Naive thymus-derived CD8-positive, alpha-beta T cell (primary cell): ENCODE measurements at places on chromosomes 7 and 10.

GRCh38 chr7:99092064-99092720, 51.7 kb downstream of the SMURF1 start:
- peaks cover 20% of the 10 kb centered on the region for H3K4me1 ChIP-seq
- peaks cover 6% of the 10 kb centered on the region for H3K36me3 ChIP-seq
- H3K27ac ChIP-seq: no peak overlapping the region
- H3K27me3 ChIP-seq: no peaks in the 10 kb centered on the region
- DNase-seq: no peak

GRCh38 chr10:73253225-73253555, 746 bp upstream of the MRPS16 start:
- no peaks in the 10 kb centered on the region for H3K27me3 ChIP-seq
- peak overlapping the region; percentile 99 for H3K4me3 ChIP-seq
- H3K27ac ChIP-seq: peak overlapping the region; percentile 93
- H3K36me3 ChIP-seq: no peaks in the 10 kb centered on the region
- peaks cover 6% of the 10 kb centered on the region for H3K4me1 ChIP-seq

GRCh38 chr10:91210435-91210834, 10.0 kb upstream of the PCGF5 start:
- DNase-seq: peak; percentile 27
- peaks cover 63% of the 10 kb centered on the region for H3K4me1 ChIP-seq
- H3K27me3 ChIP-seq: no peaks in the 10 kb centered on the region

- H3K4me1 ChIP-seq: no peaks in the 10 kb centered on the region
- H3K4me3 ChIP-seq: no peak overlapping the region
- H3K36me3 ChIP-seq: no peaks in the 10 kb centered on the region
- H3K27ac ChIP-seq: no peak overlapping the region
- H3K27me3 ChIP-seq: peaks cover 4% of the 10 kb centered on the region
Observed at GRCh38 chr10:124339119-124340032, 79.3 kb downstream of the OAT start.

DNA sequence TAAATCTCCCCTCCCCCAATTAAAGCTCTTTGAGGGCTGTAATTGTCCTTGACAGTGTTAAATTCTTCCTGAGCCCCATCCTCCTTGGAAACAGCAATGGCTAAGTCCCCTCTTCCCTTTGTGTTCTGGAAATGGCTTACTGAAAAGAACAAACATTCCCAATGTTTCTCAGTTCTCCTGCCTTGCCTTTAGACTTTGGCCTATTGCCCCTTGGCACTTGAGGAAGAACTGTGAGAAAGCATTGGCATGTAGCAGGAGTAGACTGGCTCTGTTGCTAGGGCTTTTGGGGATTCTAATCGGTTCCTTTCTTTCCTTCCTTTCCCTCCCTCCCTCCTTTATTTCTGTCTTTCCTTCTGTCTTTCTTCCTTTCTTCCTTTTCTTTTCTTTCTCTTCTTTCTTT, 463.3 kb upstream of the PODXL start:
- no peaks in the 10 kb centered on the region for H3K36me3 ChIP-seq
- H3K27me3 ChIP-seq: peaks cover 24% of the 10 kb centered on the region
- H3K4me3 ChIP-seq: no peak overlapping the region
- no peak overlapping the region for H3K27ac ChIP-seq
- no peaks in the 10 kb centered on the region for H3K4me1 ChIP-seq

DNA sequence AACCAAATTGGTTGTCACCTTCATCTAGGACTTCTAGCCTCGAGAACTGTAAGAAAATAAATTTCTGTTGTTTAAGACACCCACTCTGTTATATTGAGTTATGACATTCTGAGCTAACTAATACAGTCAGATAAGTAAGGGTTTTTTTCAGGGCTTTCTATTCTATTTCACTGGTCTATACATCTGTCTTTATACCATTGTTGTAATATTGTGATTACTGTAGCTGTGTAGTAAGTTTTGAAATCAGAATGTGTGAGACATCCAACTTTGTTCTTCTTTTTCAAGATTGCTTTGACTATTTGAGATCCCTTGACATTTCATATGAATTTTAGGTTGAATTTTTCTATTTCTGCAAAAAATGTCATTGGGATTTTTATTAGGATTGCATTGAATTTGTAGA, 7.5 kb downstream of the IFIT1 start:
- peaks cover 11% of the 10 kb centered on the region for H3K4me1 ChIP-seq
- no peak overlapping the region for H3K4me3 ChIP-seq
- H3K27me3 ChIP-seq: no peaks in the 10 kb centered on the region
- DNase-seq: no peak

DNA sequence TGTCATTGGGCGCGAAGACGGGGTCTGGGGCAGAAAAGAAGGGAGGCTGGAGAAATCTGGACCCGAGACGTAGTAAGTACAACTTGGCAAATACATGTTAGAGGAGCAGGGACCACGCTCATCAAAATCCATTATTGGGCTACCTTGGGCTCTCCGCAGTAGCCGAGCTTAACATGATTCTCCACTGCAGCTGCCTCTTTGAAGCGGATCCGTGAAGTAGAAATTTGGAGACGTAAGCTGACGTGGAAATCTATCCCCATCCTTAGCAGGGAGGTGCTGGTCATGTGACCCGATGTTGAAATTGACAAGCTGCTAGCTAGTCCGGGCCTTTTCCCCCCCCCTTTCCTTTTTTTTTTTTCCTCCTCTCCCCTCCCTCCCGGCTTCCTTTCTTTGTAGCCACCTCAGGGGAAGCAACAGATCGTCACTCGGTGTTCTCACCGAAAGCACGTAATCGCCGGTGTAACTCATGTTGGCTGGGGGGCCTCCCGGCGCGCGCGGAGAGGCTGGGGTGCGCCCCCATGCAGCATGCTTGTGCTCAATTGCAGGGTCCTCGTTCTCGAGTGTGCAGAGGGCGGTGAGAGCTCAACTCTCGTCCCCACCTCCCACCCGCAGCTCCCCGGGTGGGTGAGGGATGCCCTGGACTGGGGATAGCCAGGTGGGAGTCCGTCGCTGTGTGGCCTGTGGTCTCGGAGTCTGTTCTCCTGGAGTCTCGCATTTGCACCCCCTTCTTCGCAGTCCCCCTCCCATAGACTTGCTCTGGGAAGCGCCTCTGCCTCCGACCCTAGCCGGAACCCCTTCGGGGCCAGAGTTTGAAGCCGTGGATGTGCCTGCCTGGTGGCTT, at the start of gene HOXA11:
TSS of gene HOXA11 (minus strand) at position 220 of the 841 bp plus-strand sequence. CDS start at position 132, 88 bp downstream.
- peaks cover 58% of the 10 kb centered on the region for H3K27me3 ChIP-seq
- H3K4me1 ChIP-seq: peaks cover 45% of the 10 kb centered on the region
- no peaks in the 10 kb centered on the region for H3K36me3 ChIP-seq
- H3K4me3 ChIP-seq: peak within 1 kb of the TSS; percentile 67
- no peak within 1 kb of the TSS for H3K27ac ChIP-seq

DNA sequence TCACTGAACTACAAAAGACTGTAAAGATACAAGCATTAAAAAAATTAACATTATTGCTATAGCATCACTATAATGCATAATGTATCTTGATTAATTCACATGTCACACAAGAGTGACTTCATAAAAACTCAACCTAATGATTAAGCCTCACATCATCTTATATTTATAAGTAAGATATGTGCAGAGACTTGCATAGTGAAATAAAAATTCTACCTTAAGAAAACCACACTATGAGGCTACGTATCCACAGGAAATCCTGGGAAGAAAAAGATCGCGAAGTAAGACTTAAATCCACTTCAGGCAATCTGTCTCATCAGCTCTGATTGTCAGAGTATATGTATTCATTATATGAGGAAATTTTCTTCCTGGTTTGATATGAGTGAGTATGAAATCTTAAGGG, 160.0 kb downstream of the SLC25A13 start:
- H3K4me3 ChIP-seq: no peak overlapping the region
- no peaks in the 10 kb centered on the region for H3K27me3 ChIP-seq
- H3K36me3 ChIP-seq: peaks cover 50% of the 10 kb centered on the region
- H3K4me1 ChIP-seq: no peaks in the 10 kb centered on the region
